ENCODE measurements at places on chromosomes 5 and 9. TPM values are rescaled to one million over a fixed set of nuclear protein-coding genes. Genes with fewer than 3 reads are reported as not detected.
A peak's percentile ranks its signal among the peaks of the same experiment; 100 is the strongest.

- H3K27me3 ChIP-seq, result peaks cover 60% of the 10 kb centered on the region
- no peak overlapping the region for H3K27ac ChIP-seq
- H3K4me3 ChIP-seq, result no peak overlapping the region
- H3K36me3 ChIP-seq, result no peaks in the 10 kb centered on the region
Measured at GRCh38 chr5:943918-944620, 51.4 kb downstream of the TRIP13 start.

The NDUFS4 gene
- 146 TPM for total RNA-seq

DNA sequence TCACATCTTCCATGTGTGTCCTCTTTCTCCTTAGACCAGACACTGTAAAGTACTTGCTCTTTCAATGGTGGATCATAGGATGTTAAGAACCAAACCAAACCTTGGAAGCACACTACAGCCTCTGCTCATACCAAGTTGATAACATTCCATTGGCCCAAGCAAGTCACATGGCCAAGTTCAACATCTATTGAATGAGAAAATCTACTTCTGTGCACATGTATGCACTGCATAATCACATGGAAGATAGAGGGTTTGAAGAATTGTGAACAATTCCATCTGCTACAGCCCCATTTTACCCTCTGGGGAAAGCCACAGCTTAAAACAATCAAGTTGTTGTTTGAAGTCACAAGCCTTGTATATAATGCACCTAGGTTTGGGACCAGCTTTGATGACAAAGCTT is 68.2 kb downstream of the MFAP3 start:
- no peak overlapping the region for H3K4me3 ChIP-seq
- 0 out of 3 replicates have a peak, but pooled peaks cover 5% of the 10 kb centered on the region for H3K27me3 ChIP-seq
- no peak overlapping the region for H3K27ac ChIP-seq

GRCh38 chr5:99349787-99350186 is 421.0 kb upstream of the CHD1 start:
- H3K36me3 ChIP-seq, result no peaks in the 10 kb centered on the region
- no peaks in the 10 kb centered on the region for H3K27me3 ChIP-seq
- H3K27ac ChIP-seq, result no peak overlapping the region
- H3K4me3 ChIP-seq, result no peak overlapping the region
- H3K4me1 ChIP-seq, result no peaks in the 10 kb centered on the region

- DNase-seq, result no peak
- no peak overlapping the region for H3K4me3 ChIP-seq
- H3K36me3 ChIP-seq, result no peaks in the 10 kb centered on the region
Measured at GRCh38 chr5:43947935-43948334, 345.0 kb downstream of the NNT start.

DNA sequence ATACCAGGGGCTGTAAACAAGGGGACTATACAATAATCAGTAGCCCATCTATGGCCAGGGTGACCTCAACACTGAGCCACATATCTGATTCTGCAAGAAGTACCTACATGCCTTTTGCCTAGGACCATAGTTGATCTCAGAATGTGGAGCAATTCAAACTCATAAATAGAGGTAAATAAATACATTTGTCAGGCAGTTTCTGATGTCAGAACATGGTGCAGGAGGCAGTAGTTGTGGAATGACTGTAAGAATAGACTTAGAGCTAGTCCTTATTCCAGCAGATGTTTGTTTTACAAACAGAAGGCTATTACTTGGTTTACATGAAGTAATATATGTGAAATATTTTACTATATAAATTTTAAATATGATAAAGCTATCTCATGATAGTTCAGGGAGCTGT is 330.7 kb upstream of the DAB2 start:
- H3K4me1 ChIP-seq, result no peaks in the 10 kb centered on the region
- H3K27me3 ChIP-seq, result no peaks in the 10 kb centered on the region
- H3K4me3 ChIP-seq, result no peak overlapping the region
- H3K27ac ChIP-seq, result no peak overlapping the region

DNA sequence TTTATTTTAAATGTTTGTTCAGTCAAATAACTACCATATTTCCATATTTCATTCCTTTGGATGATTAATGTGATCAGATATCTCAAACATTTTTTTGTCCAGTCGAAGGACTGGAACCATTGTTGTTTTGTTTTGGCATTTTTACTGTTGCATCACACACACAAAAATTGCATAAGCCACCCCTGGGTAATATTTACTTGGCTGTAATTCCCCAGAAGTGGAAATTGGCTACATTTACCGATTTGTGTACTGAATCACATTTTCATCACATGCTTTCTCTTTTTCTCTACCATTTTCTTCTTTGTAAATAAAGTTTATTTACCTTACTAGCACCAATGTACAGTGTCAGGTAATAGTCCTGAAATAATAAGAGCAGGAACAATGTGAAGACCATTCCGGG is 1729.7 kb upstream of the WWC1 start:
- H3K27ac ChIP-seq, result no peak overlapping the region
- no peak for DNase-seq
- H3K4me3 ChIP-seq, result no peak overlapping the region
- H3K36me3 ChIP-seq, result no peaks in the 10 kb centered on the region

GRCh38 chr9:78973907-78974306 is 597.9 kb upstream of the TLE4 start:
- no peak overlapping the region for H3K4me3 ChIP-seq
- no peaks in the 10 kb centered on the region for H3K4me1 ChIP-seq
- no peaks in the 10 kb centered on the region for H3K36me3 ChIP-seq
- DNase-seq, result no peak
- H3K27ac ChIP-seq, result no peak overlapping the region

DNA sequence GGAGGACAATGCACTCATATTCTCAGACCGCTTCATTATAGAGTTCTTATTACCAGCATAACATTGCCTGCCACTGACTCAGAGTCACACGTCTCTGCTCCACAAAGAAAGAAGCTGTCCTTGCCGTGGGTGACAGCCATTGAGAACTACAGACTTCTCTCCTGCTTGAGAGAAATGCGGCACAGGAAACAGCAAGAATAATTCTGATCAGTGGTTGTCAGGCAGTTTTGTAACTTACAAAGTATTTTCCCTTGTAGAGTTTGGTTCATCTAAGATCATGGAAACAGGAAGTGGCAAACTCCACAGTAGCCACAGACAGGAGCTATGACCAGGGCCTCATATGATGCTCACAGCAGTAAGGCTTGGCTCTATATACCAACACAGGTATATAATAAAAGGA is 47.0 kb downstream of the KCNV2 start:
- H3K36me3 ChIP-seq, result peaks cover 14% of the 10 kb centered on the region
- H3K4me3 ChIP-seq, result no peak overlapping the region
- H3K4me1 ChIP-seq, result 0 out of 2 replicates have a peak, but pooled peaks cover 6% of the 10 kb centered on the region
- H3K27me3 ChIP-seq, result no peaks in the 10 kb centered on the region
- no peak overlapping the region for H3K27ac ChIP-seq
- DNase-seq, result no peak

DNA sequence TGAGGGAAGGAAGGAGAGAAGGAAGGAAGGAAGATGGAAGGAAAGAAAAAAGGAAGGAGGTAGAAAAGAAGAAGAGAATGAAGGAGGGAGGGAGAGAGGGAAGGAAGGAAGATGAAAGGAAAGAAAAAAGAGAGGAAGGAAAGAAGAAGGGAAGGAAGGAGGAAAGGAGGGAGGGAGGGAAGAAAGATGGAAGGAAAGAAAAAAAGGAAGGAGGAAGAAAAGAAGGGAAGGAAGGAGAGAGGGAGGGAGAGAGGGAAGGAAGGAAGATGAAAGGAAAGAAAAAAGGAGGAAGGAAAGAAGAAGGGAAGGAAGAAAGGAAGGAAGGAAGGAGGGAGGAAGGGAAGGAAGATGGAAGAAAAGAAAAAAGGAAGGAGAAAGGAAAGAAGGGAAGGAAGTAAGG is 184.4 kb upstream of the TRIM32 start:
- no peaks in the 10 kb centered on the region for H3K27me3 ChIP-seq
- H3K36me3 ChIP-seq, result no peaks in the 10 kb centered on the region
- peaks cover 18% of the 10 kb centered on the region for H3K4me1 ChIP-seq
- H3K27ac ChIP-seq, result no peak overlapping the region
- no peak overlapping the region for H3K4me3 ChIP-seq
- DNase-seq, result no peak

GRCh38 chr9:97504381-97505216 is 3.1 kb downstream of the TMOD1 start:
- no peaks in the 10 kb centered on the region for H3K36me3 ChIP-seq
- no peak overlapping the region for H3K27ac ChIP-seq
- peaks cover 57% of the 10 kb centered on the region for H3K27me3 ChIP-seq
- H3K4me3 ChIP-seq, result no peak overlapping the region

DNA sequence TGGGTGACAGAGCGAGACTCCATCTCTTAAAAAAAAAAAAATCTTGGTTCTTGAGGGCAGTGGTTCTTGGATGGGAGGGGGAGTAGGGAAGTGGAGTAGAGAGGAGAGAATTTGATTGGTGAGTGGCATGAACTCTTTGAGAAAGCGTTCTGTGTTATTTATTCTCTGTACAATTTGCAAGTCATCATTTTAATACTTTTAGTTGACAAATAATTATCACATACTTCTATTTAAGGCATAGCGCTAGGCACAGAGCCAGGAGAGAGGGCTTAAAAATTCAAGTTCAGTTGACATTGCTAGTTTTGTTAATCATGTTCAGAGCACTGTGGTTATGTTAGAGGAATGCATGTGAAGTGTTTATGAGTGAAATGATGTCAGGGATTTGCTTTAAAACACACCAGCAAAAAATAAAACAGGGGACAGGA is 24.6 kb downstream of the HSDL2 start:
- DNase-seq, result no peak
- H3K4me3 ChIP-seq, result no peak overlapping the region
- H3K27me3 ChIP-seq, result no peaks in the 10 kb centered on the region
- H3K27ac ChIP-seq, result no peak overlapping the region
- H3K36me3 ChIP-seq, result peaks cover 39% of the 10 kb centered on the region

The DAB2 gene
- total RNA-seq, result 5.2 TPM

- H3K27ac ChIP-seq, result no peak overlapping the region
- no peak overlapping the region for H3K4me3 ChIP-seq
- peaks cover 5% of the 10 kb centered on the region for H3K4me1 ChIP-seq
- H3K36me3 ChIP-seq, result no peaks in the 10 kb centered on the region
- peak; percentile 55 for DNase-seq
- H3K27me3 ChIP-seq, result no peaks in the 10 kb centered on the region
Measured at GRCh38 chr9:21465859-21466518, 16.1 kb downstream of the IFNE start.

DNA sequence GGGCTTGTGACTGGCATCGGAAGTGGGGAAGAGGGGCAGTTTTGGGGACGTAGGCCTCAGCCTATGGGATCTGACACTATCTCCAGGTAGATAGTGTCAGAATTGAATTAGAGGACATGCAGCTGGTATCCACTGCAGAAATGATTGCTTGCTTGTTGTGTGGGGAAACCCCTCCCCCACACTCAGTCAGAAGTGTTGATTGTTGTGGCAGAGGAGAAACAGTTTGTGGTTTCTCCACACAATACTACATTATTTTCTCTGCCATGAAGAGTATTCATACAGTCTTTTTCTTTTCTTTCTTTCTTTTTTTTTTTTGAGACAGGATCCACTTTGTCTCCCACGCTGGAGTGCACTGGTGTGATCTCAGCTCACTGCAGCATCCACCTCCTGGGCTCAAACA is 113.9 kb downstream of the ARRDC3 start:
- no peaks in the 10 kb centered on the region for H3K27me3 ChIP-seq
- no peak for DNase-seq
- no peaks in the 10 kb centered on the region for H3K36me3 ChIP-seq

- H3K27me3 ChIP-seq, result no peaks in the 10 kb centered on the region
- DNase-seq, result no peak
- no peak overlapping the region for H3K4me3 ChIP-seq
- no peak overlapping the region for H3K27ac ChIP-seq
- no peaks in the 10 kb centered on the region for H3K4me1 ChIP-seq
- H3K36me3 ChIP-seq, result peaks cover 20% of the 10 kb centered on the region
Measured at GRCh38 chr9:132381966-132382541, 24.6 kb downstream of the TTF1 start.

GRCh38 chr5:136482206-136482605 is 116.9 kb upstream of the TRPC7 start:
- no peak overlapping the region for H3K27ac ChIP-seq
- DNase-seq, result no peak
- no peaks in the 10 kb centered on the region for H3K27me3 ChIP-seq
- no peaks in the 10 kb centered on the region for H3K36me3 ChIP-seq

The TMEM232 gene
- 0.71 TPM for total RNA-seq

DNA sequence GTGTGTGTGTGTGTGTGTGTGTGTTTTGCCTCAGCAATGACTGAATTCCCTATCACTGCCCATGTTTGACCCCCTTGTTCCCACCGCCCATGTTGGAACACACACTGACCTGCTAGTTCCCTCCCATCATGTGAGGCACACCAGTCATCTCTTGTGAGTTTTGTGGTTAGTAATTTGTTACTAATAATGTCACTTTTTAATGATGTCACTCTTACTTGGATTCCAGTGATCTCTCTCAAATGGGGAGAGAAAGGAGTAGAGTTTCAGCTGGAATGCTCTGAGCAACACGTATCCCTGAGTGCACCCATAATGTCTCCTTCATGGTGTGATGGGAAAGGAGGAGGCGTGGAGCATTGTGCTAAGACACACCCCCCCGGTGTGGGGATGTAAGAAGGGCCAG is 172.6 kb downstream of the SH3GL2 start:
- H3K4me1 ChIP-seq, result no peaks in the 10 kb centered on the region
- no peaks in the 10 kb centered on the region for H3K36me3 ChIP-seq

GRCh38 chr5:129773376-129773775 is 25.5 kb downstream of the MINAR2 start:
- no peak for DNase-seq
- no peak overlapping the region for H3K4me3 ChIP-seq
- no peaks in the 10 kb centered on the region for H3K27me3 ChIP-seq
- H3K4me1 ChIP-seq, result no peaks in the 10 kb centered on the region

The IFNA21 gene
- total RNA-seq, result not detected

GRCh38 chr5:129960831-129961230 is 56.6 kb downstream of the CHSY3 start:
- no peaks in the 10 kb centered on the region for H3K27me3 ChIP-seq
- no peak overlapping the region for H3K4me3 ChIP-seq
- H3K36me3 ChIP-seq, result no peaks in the 10 kb centered on the region
- no peak for DNase-seq
- no peak overlapping the region for H3K27ac ChIP-seq

Data from HepG2 (cell line).